ENCODE measurements at places on chromosomes 16 and 17.

DNA sequence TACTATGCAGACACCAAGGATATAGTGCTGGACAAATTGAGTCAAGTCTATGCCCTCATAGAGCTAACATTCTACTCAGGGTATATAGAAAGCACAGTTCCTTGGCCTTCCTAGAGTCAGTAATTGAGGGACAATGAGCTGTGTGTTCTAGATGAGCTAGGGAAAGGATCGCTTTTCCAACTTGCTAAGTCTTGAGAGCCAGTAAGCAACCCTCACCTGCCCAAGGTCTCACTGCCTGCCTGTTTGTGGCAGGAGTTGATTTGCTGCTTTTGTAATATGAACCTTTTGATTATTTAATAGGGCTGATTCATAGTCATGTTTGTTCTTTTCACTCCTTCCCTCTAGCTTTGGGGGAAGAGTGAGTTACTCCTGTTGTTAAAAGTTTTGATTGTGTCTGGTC lies 6.5 kb downstream of the DDX42 start:
- DNase-seq = peak; percentile 46

- no peak for DNase-seq
Observed at GRCh38 chr17:70074236-70074830, 692 bp upstream of the KCNJ16 start.

- no peak for DNase-seq
Observed at GRCh38 chr16:14232106-14232864, 161.2 kb downstream of the MRTFB start.

DNA sequence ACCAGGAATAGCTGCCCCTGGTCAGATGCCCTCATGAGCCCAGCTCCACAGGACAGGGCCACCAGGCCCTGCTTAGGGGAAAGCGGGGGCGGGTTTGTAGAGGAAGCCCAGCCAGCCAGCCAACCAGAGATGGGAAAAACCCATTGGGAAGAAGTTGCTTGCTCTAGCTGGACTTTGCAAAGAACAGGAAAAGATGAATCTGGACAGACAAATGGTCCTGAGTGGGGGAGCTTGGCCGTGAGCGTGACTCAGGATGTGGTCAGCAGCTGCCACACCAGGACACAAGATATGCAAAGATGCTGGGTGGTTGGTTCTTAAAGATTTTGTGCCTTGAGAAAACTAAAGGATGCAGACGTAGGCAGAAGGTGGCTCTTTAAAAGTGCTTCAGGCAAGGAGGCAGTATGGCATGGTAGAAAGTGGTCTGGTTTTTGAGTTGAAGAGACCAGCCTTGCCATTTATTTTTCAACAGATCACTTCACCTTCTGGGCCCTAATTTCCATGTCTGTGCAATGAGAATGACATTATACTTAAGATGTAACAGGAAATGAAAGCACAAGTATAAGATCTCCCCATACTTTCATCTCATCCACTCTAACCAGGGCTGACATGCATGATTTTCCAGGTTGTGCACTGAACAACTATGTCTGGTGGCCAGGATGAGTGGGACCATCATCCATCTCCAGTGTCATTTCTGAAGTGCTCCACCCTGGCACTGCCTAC lies 27.8 kb upstream of the HEATR6 start:
- DNase-seq = peak; percentile 82

GRCh38 chr17:70879401-70879800 lies 710.1 kb downstream of the KCNJ2 start:
- no peak for DNase-seq

- no peak for DNase-seq
Observed at GRCh38 chr17:16938031-16938430, 33.9 kb downstream of the TNFRSF13B start.

DNA sequence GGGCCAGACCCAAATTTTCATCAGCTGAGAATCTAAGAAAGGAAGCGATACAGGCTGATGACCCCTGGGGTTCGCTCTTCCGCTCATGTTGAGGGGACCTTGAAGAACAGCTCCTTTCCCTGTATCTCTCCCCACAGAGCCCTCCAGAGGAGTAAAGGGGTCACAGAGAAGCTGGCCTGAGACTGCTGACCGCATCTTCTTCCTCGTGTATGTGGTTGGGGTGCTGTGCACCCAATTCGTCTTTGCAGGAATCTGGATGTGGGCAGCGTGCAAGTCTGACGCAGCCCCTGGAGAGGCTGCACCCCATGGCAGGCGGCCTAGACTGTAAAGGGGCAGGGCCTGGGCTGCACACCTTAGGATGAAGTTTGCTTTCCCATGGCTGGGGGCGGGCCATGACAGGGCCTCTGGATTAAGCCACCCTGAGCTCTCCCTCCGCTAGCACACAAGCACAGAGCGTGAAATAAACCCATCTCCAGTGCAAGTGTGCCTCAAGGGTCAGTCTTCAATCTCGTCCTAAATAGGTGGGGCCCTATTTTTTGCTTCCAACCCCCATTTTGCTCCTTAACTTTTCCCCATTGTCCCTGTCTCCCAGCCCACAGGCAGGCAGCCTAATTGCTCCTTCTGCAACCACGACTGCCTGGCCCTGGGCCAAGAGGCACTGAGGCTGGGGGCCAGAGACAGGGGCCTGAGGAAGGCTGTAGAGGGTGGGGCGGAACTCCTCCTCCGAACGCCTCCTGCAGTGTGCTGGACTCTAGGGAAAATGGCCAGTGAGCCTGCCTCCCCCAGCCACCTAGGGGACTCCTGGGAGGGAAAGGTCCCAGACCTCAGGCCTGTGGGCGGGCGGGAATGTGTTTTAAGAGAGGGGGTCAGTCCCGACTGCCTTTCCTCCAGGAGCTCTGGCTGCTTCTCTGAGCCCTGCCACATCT lies 3.6 kb downstream of the ZACN start:
- no peak for DNase-seq

- DNase-seq = no peak
Observed at GRCh38 chr17:74742153-74742515, 5.1 kb downstream of the RAB37 start.
